ENCODE measurements at places on chromosomes 1 and 21.

DNA sequence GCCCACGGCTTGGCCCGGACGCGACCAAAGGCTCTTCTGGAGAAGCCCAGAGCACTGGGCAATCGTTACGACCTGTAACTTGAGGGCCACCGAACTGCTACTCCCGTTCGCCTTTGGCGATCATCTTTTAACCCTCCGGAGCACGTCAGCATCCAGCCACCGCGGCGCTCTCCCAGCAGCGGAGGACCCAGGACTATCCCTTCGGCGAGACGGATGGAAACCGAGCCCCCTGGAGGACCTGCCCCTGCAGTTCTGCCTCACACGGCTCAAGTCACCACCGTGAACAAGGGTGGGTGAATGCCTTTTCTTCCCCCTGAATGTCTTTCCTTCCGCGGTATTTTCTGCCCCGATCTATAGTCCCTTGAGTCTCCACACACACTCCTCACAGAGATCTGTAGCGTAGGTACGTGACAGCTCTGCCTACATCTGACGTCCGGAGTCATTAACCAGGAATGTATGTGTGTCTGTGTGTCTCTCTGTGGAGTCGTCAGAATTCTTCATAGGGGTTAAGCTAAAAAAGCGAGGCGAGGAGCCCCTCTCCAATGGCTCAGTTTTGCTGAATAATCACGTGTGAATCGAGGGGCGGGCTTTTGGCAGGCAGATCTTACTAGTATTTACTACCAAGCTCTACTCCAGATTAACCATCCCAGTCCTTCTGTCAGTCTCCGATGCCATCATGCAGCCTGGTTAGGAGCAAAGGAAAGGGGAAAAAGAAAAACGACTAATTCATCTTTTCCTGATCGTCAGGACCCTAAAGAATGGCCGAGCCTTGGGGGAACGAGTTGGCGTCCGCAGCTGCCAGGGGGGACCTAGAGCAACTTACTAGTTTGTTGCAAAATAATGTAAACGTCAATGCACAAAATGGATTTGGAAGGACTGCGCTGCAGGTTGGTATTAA is at the start of gene CDKN2C:
CDKN2C (plus strand) TSS at position 635 of the 898 bp plus-strand sequence; CDS start at position 759, 124 bp downstream.
- DNase-seq, result no peak

DNA sequence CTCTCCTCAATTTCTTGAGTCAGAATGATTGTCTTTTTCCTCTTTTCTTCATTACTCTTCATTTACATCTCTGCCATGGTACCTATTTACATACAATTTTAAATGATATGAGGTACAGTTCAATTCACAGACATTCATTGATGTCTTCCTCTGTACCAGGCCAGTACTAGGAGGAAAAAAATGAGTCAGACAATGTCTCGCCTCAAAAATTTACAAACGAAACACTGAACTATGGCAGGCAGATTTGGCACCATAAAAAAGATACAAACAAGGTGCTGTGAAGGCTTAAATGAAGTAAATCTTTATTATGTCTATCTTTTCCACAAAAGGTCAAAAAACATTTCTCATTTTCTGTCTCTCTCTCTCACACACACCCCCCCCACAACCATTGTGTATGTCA is 71.0 kb downstream of the RGS13 start:
- no peak for DNase-seq

DNA sequence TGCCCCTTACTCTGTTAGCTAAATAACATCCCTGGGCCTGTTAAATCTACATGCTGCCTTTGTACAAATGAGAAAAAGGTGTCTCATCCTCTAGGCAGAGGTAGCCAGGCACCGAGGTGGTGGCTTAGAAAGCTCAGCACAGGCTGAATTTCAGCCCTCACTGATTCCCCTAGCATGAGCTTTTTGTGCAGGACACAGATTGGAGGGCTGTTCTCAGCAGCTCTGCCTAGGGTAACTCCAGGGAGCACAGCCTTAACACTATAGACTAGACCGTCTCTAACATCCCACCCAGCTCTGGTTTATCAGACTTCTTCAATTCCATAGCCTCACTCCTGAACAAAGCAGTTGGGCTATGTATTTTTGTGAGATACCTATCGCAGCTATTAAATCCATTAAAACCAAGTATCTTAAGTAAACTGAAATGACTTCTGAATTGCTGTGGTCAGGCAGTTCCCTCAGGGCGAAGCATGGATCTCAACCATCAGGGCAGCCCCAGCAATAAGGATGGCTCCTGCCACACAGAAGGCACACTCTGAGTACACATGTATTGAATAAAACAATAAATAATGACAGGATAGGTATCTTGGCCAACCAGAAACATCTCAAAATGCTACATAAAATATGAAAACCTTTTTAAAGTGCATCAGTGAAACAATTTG is 14.8 kb downstream of the S100A6 start:
- no peak for DNase-seq

- DNase-seq, result no peak
Measured at GRCh38 chr1:70486676-70487458, 75.8 kb downstream of the CTH start.

GRCh38 chr1:213163278-213163711 is 112.3 kb downstream of the RPS6KC1 start:
- no peak for DNase-seq

- DNase-seq, result no peak
Measured at GRCh38 chr1:67371681-67372080, 58.5 kb downstream of the SERBP1 start.

DNA sequence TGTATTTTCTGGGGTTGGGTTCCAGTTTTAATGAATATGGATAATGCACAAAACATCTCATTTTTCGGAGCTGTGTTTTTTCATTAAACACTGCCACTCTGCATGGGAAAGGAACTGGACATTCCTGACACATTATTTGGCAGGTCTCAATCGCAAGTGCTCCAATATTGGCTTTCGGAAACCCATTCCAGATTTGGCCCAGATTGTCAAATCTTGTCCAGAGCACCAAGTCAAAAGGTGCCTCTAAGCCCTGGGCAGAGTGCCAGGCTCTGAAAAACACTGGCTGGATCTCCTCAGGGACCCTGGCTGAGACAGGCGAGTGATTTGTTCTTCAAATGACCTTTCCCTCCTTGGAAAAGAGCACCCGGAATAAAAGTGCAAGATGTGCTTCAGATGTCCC is 68.4 kb upstream of the MRPS6 start:
- DNase-seq, result no peak

DNA sequence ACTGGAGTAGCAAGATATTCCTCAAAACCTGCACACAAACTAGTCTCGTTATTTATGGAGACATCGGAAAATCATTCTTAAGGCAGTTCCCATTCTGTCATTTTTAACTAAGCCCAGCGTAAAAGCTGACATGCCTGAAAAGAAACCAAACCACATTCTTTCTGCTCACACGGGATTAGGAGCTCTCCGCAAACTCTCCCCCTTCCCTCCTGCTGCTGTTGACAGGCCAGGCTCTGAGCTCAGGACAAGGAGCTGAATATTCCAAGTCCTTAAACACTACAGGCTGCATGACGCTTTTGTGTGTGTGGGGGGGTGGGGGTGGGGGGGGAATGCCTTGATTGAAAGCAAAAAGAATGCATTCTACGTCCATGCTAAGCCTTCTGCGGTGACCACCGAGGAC is 5.2 kb downstream of the OLIG1 start:
- no peak for DNase-seq

- DNase-seq, result no peak
Measured at GRCh38 chr1:203467550-203467921, 8.1 kb upstream of the PRELP start.
